ENCODE measurements at places on chromosomes 4 and X. TPM values are rescaled to one million over a fixed set of nuclear protein-coding genes. Genes with fewer than 3 reads are reported as not detected.
A peak's percentile ranks its signal among the peaks of the same experiment; 100 is the strongest.

DNA sequence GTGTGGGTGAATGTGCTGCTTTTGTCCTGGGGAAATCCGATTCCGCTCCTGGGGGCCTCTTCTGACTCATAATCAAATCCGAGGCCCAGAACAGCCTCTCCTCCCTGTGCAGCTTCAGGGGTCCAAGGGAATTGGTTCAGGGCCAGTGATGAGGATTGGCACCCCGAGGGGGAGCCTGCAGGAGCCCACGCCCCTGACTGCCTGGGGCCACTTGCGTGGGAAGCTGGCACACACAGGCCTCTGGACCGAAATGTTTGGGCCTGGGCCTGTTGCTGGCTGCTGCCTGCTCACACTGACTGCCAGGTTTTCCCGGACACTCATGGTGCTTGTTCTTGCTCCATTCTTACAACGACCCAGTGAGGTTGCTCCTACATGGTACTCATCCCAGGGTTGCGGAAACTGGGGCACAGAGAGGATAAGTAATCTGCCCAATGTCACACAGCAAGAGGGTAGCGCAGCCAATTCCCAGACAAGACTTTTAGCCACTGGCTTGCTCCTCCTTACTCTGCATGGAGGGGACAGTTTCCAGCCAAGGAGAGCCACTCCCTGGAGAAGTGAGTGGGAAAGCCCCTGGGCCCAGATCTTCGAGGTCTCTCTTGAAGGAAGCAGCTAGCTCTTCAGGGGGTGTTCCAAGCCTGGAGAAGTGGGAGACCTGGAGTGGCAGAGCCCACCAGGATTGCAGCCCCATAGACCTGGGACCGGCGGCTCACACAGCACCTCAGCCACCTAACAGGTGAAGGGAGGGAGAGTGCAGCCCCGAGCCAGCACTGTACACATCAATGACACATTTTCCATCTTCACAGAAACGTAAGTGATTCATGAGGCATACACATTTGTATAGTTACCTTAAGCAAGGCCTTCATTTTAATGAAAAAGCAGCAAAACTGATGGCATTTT, 20.3 kb downstream of the CFAP99 start:
- no peak for DNase-seq

GRCh38 chrX:56751071-56751470, 22.0 kb downstream of the NBDY start:
- DNase-seq = no peak

DNA sequence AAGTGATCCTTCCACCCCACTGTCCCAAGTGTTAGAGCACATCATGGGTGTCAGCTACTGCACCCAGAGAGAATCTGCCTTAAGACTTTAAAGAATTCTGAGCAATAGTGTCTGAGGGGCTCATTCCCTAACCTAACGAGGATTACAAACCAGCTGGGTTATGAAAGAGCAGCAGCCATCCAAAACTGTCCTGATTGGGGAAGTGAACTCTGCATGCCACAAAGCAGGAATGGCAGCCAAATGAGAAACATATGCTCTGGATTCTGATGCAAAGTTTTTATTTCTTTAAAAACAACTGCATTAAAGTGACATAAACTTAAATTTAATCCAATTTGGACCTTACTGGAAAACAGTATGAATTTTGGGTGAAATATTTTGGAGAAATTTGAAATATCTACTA, 103.2 kb downstream of the ANXA3 start:
- no peak for DNase-seq

GRCh38 chr4:40046311-40046980, 10.2 kb upstream of the N4BP2 start:
- DNase-seq = peak; percentile 69

- peak; percentile 85 for DNase-seq
These were observed 139.5 kb downstream of the SH3KBP1 start for GRCh38 chrX:19747652-19748610.

CAPN6 gene
- not detected for total RNA-seq

- no peak for DNase-seq
These were observed 39.7 kb downstream of the AKAP4 start for GRCh38 chrX:50161127-50161526.

DNA sequence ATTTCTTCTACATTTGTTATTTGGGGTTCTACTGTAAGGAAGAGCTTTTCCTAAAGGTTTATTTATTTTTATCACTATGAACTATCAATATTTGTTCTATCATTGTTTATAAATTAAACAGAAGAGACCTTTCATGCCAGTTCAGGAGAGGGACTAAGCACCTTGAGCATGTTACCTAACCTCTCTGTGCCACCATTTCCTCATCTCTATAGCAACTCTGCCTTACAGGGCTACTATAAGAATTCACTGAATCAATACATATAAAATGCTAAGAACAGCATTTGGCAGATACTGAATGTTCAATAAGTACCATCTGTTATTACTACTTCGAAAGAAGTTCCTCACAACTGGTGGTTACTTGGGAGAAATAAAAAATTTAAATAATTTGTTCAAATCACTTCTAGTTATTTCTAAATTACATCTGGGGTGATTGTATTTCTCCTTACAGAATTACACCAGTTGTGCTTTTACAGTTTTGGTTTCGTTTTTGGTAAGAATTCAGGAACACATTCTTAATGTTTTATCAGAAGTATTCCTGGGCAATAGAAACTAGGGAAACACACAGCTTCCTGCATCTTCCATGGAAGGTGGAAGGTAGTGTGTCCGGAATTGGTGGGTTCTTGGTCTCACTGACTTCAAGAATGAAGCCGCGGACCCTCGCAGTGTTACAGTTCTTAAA, 32.9 kb downstream of the EREG start:
- no peak for DNase-seq

DNA sequence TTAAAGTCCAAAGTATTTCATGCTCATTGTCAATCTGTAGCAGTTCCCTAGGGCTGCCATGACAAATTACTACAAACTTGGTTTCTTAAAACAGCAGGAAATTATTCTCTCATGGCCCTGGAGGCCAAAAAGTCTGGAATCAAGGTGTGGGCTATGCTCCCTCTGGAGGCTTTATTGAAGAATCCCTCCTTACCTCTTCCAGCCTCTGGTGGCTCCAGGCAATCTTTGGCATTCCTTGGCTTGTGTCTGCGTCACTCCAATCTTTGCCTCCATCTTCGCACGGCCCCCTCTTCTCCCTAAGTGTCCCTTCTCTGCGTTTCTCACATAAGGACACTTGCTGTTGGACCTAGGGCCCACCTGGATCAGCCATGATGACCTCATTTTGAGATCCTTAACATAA, 170.4 kb downstream of the SMIM20 start:
- DNase-seq = no peak

- DNase-seq = no peak
These were observed 48.6 kb upstream of the UGT2B15 start for GRCh38 chr4:68719075-68719473.

- DNase-seq = no peak
These were observed 308.9 kb downstream of the GLUD2 start for GRCh38 chrX:121356139-121356849.

UGT8 gene
- total RNA-seq = 0.53 TPM
